ENCODE measurements at places on chromosomes 3 and 15.

GRCh38 chr3:183629546-183630301 is 5.7 kb upstream of the KLHL24 start:
- DNase-seq: no peak

GRCh38 chr15:62748196-62748595 is 294.4 kb upstream of the TPM1 start:
- no peak for DNase-seq

DNA sequence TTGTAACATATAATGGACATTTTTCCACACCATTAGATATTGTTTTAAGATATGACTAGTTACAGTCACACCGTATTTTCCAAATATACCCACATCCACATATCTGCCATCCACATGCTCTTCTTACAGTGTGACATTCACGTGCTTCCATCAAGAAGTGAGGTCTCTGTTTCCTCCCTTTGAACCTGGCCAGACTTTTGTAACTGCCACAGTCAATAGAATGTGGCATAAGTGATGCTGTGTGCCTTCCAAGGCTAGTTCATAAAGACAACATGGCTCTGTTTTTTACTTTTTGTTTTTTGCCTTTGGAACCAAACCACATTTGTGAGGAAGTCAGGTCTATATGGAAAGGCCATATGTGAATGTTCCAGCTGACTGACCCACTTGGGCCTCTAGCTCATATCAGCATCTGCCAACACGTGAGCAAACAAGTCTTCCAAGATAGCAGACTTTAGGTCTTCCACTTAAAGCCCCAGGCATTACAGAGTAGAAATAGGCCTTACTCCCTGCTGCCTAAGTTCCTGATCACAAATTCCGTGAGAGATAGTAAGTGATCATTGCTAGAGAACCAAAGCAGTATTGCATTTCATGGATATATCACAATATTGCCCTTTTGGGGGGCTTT is 27.1 kb downstream of the EIF1B start:
- DNase-seq: no peak

DNA sequence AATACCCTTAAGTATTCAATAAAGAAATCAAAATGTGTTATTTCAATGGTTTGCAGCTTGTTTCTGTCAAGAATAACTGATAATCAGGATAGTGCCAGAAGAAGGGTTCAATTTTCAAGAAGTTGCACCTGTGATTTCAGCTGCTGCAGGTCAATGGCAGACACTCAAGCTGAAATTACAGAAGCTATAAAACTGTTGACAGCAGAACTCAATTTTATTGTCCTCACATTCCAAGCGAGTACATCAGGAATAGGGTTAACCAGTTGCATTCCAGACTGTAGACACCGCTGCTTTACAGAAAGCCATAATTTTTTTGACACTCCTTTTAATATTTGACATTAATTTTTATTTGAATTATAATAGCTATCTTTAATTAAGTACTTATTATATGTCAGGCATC is 364.1 kb downstream of the CGGBP1 start:
- DNase-seq: no peak

DNA sequence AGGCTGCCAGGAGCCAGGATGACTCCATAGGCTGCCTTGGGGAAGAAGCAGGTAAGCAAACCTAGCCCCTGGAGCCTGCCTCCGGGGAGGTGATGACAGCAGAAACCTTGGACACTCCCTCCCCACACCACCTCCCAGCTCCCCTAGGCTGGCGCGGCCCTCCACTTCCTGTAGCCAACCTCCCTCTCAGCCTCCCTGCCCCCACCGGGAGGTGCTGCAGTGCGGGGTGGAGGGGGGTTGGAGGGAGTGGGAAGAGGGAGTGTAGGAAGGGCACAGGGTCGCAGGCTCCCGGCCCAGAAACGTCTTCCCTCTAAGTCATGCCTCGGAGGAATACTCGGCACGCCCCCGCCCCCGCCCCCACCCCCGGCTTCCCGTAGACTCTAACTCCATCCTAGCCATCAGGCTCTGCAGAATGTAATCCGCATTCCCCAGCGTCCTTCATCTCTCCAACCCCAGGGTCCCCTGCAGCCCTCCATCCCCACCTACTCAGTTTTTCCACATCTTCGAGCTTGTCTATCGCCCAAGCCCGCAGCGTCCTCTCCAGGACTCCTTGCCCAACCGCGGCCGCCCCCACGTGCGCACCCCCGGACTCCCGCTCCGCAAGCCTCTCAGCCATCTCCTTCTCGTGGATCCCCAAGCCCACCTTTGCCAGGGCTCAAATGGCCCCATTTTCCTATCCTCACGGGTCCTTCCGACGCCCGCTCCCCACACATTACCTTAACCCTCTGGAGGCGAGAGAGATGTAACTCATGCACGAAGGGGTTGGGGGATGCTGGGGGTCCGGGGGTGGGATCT is 528 bp downstream of the LPCAT4 start:
- DNase-seq: peak; percentile 68

DNA sequence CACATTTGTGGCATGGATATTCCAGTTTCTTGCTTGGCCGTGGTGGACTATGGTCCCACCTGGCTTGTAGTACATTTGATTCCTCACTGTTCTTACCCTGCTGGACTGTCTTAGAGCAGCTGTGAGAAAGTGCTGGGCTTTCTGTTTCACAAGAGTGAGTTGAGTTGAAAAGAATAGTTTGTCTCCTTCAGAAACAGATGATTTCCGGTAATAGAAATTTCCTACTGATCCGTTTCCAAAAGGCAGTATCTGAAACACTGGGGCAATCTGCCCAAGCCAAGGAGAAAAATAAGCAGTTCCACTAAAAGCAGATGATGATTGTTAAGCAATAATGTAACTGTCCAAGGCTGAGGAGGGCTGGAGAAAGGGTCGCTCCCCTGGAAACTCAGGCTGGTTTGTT is 96.0 kb downstream of the SUCLG2 start:
- no peak for DNase-seq

DNA sequence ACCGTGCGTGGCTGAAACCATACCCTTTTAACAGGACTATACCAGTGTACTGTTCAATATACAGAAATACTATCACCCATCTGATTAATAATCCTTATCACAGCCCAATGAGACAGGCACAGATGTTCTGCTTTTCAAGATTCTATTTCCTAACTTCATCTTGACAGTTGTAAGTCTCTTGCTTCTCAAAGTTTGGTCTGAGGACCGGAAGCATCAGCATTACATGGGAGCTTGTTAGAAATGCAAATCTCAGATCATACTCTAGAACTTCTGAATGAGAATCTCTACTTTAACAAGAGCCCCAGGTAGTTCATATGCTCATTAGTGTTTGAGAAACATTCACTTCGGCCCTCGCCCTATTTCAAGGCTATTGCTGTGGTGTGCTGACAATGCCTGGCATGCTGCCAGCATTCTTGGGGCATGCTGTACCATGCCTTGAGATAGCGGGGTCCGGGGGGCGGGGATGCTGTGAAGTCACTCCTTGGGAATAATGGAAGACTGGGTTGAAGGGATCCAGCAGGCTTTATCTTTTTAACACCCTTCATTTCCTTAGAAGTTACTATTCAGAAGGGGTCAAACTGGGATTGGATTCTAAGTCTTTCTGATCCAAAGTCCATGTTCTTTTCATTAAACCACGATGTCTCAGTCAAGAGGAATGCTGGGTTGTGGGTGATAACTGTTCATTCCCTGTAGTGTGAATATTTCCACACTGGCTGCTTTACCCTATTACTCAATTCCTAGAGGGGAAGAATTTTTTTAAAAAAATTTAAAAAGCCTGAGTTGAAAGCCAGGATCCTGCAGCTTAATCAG is 194.7 kb downstream of the LPP start:
- DNase-seq: peak; percentile 15

DNA sequence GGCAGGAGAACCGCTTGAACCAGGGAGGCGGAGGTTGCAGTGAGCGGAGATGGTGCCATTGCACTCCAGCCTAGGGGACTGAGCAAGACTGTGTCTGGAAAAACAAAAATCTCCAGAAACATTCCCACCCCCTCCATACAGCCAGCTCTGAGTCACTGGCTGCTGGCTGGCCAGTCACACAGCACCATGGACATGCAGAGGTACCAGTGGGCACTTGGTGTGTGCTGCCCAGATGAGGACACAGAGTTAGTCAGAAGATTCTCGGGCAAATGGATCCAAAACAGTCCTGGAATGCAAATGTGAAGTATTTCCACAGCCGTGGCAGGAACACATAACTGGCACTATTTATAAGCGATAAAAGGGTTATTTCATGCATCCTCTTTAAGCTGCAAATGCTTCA is 44.6 kb downstream of the BDH1 start:
- DNase-seq: no peak

GRCh38 chr3:196339493-196340254 is 1.5 kb upstream of the TM4SF19 start:
- DNase-seq: peak; percentile 49

DNA sequence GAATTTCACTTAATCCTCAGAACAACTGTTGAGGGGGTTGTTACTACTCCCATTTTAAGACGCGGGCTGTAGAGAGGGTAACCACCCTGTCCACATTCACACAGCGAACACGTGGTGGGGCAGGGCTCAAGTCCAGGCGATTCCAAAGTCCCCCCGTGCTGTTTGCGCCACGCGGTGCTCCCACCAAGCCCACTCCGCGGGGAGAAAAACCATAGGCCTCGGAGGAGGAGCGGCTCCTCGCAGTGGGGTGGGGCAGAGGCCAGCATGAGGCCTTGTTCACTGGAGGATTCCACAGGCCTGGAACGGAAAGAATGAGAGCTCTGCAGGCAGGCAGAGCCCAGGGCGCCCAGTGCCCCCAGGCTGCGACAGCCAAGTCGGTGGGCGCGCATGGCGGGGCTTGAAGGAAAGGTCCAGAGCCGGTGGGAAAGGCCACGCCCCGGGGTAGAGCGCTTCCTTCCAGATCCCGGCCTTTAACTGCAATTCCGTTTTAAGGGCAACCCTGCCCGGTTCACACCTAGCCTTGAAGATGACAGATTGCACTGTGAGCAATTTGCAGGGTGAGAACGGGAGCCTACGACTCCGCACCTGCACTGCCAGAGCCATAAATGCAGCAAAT is 161.8 kb upstream of the TBL1XR1 start:
- peak; percentile 38 for DNase-seq

GRCh38 chr15:90880381-90881145 is 3.7 kb upstream of the FES start:
- no peak for DNase-seq

DNA sequence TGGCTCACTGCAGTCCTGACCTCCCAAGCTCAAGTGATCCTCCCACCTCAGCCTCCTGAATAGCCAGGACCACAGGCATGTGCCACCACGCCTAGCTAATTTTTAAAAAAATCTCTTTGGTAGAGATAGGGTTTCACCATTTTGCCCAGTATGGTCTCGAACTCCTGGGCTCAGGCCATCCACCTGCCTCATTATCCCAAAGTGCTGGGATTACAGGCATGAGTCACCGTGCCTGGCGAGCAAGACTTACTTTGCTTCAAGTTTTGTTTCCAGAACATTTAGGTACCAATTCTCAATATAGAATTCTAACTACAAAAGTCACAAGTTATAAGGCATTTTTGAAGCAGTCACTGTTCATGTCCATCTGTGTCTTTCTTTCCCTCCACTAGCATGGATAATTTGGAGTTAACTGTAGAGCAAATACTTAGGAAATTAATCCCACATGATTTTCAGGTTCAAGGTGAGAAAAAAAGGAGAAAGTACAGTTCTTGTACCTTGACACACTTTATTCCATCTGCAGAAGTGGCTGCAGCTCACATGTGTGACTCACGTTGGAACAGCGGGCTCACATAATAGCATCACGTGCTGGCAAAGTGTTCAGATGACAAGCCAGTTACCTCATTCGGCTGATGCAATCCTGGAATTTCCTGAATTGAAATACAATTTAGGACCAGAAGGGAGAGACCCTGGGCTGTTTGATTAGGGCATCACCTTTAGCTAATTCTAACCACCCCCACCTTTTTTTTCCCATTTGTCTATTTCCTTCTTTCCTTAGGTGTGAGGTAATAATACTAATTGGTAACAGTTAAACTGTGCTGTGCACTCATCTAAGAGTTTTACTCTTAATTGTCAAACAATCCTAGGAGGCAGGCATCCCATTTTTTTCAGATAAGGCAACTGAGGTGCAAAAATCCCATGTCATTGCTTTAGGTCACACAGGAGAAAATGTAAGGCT is 46.9 kb upstream of the NEDD4 start:
- DNase-seq: no peak

DNA sequence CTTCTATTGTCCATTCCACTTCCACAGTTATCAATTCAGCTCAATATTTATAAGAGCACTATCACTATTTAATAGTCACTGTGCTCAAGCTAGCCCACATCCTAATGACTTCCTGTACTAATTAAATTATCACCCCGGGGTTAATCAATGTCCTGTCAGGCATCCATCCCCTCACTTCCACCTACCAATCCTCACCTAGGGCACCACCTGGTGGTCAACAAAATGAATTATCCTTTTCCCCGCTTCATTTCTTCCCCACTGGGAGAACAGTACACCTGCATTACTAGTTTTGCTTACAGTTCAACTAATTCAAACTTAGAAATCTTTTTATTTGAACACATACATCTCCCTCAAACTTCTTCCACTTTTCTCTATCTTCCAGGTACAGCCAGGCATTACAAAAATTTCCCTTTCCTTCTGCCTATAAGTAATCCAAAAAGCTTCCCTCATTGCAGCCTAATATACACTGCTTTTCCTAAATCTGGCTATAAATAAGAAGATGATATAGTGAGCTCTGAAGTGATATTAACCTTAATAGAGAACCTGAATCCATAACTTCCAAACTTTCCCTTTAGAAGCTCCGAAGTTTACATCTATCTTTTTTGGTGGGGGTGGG is 68.5 kb downstream of the TMCC1 start:
- DNase-seq: peak; percentile 80

DNA sequence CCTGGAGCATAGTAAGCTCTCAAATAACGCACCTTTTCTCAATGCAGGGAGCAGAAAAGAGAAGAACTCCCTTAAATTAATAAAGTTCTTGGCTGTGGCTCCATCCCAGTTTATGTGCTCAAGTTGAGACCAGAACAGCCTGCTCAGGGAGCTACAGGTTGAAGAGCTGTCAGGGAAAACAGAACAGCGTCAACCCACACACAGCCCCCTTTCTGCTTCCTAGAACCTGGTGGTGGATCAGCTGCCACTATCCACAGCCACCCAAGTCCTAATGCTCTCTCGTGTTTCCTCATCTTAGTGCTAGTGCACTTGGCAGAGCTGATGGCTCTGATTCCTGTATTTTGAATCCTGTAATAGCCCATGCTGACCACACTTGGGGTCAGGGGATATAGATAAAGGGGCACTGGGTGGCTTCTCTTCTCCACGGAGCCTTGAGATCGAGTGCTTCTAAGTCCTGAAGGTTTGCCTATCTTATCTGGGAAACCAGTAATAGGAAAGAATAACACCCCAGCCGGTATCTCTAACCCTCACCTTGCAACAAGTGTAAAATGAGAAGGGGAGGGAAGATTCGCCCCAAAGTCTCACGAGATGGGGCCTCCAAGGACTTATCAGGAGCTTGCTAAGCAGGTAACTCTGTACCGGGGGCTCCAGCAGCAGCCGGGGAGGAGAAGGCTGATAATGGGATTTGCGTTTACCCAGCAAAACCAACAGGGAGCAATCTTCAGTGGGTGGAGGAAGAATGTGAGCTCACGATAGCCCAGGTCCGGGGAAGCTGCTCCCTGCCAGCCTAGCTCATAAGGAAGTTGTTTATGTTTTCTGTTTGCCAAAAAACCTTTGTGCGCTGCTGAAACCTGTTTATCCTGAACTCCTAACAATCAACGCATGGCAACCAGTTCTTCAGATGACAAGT is 136.2 kb upstream of the ICE2 start:
- DNase-seq: peak; percentile 99

GRCh38 chr3:31687020-31687802 is 154.5 kb downstream of the STT3B start:
- DNase-seq: no peak

GRCh38 chr3:32919920-32920319 is 31.5 kb upstream of the CCR4 start:
- no peak for DNase-seq

GRCh38 chr3:118765636-118766305 is 268.9 kb downstream of the IGSF11 start:
- no peak for DNase-seq
